ENCODE measurements at places on chromosomes 13 and 19.

- DNase-seq: no peak
These were observed 796.2 kb upstream of the MIR17HG start for GRCh38 chr13:90551253-90551652.

DNA sequence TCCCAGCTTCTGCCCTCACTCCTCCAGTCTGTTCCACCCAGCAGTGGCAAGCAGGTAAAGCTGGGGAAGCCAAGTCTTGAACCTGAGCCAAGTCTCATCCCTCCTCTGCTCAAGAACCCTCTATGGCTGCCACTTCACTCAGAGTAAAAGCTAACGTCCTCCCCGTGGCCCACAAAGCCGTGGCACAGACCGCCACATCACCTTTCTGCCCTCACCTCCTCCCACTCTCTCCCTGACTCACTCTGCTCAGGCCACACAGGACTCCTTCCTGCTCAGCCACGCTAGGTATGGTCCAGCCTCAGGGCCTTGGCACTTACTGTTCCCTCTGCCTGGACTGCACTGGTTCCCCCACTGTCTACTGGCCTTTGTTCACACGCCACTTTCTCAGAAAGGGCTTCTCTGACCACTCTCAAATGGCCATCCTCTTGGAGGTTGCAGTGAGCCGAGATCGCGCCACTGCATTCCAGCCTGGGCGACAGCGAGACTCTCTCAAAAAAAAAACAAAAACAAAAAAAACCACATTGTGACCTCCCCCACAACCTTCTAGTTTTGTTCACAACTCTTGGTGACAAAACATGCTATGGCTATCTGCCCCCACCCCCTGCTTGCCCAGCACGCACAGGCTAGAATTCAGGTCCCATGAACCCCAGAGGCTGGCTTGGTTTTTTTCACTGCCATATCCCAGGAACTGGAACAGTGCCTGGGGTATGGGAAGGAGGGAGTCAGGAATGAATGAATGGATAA lies 15.8 kb downstream of the NDUFB7 start:
- no peak for DNase-seq

- no peak for DNase-seq
These were observed 14.2 kb upstream of the PNMA8C start for GRCh38 chr19:46442808-46443450.

DNA sequence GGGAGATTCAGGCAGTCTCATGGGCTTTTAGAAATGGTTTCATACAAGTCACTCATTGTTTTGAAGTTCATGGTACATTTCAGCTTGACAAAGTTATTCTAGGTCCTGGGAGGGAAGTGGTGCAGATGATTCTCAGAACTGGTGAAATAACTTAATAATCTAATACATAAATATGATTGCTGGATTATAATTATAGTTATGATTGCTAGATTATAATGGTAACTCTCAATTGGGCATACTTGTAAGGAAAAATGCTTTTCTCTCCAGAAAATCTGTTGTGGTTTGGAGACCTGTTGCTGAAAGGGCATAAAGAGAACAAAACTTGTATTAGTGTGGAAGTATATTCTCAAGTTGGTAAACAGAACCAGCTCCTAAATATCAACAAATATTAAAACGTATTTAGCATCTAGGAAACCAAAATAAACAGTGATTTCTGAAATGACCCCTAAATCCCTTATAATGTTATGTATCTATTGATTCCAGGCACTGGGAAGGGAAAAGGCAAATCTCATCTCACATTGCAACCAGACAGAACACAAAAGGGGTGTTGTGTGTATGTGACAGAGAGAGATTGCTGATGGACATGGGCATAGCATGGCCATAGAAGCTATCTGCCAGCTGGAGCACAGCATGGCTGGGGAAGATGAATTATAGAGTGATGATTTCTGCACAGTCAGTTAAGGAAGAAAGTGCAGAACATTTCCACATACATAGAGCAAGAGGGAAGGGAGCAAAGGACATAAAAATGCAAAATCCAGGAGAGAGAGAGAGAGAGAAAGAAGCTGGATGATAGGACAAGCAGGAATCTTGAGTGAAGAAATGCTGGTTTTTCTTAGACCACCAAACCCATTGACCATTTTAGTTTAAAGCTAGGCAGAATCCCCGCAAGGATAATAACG lies 87.1 kb upstream of the FRY start:
- DNase-seq: no peak

DNA sequence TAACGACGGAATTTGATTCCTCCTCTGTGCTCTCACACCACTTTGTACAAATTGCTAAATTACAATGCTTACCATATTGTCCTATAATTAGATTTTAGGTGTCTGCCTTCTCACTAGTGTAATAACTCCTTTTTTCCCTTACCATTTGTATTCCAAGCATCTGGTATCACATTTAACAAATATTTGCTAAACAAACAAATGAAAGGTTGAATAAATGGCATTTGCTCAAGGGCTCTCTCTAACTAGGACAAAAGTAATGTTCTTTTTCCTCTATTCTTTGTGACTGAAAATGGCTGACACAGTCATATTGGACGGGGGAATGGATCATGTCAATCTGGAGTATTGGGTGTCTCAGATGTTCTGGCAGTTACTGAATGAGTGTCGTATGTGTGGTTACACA lies 99.7 kb downstream of the ENOX1 start:
- DNase-seq: no peak

GRCh38 chr13:50366488-50367174 lies 351.4 kb downstream of the KCNRG start:
- peak; percentile 81 for DNase-seq

DNA sequence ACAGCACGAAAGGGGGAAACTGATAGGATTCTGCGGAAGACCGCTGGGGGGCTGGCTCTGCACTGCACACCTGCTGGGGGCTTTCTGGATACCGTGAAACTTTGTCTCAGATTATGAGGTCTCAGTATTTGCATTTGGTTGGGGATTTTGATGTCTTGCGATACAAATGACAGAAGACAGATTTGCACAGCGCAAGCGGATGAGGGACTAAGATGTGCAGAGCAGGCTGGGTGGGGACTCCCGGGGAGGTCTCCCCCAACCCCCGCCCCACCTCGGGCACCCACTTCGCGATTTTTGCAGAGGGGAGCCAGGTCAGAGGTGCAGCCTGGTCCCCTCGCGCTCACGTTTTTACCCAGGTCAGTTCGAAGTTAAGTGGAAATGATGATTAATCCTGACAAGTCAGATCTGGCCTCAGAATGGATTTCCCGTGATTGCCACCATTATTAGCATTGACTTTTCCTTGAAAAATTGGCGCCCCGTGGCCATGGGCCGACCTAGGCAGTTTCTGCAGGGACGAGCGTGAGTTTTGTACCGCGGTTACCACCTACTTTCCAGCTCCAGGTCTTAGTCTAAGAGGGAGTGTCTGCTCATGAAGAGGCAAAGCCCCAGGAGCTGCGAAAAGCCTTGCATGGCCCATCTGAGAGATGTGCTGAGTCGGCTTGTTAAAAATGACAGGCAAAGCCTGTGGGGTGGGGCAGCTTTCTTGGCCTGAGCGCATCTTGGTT lies 1.3 kb upstream of the GJB2 start:
- no peak for DNase-seq

DNA sequence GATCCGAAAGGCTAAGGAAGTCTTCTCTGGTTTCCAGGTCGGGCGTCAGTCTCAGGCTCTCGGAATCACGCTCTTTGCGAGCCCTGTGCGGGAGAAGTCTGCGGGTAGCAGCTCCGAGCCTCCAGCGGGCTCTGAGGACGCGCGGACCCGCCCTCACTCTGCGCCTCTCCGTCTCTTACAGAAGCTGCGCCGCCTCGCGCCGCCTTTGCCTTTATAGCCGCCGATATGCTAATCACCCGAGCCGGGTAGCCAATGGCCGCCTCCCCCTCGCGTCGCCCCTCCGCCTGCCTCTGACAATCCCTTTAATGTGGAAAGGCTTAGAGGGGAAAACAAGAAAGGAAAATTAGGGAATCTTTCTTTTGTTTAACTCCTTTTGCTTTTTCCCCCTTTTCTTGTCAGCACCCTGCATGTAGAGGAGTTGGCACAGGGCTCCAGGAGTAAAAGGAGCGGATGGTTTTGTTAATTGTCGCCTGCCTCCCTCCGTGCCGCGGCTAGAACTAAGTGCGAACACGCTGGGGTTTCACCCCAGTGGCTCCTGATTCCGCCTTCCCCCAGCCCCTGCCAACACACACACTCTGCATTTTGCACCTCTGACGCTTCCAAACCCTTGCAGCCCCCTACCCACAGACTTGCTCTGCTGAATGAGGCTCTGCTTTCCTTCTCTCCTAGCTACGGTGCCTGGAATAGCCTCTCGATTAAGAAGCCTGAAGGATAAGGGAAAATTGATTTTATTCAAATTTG lies at the start of gene PCDH8:
Gene PCDH8 (minus strand): TSS at position 186 of the 741 bp plus-strand sequence. CDS start 204 bp downstream, outside the sequence.
- DNase-seq: no peak

DNA sequence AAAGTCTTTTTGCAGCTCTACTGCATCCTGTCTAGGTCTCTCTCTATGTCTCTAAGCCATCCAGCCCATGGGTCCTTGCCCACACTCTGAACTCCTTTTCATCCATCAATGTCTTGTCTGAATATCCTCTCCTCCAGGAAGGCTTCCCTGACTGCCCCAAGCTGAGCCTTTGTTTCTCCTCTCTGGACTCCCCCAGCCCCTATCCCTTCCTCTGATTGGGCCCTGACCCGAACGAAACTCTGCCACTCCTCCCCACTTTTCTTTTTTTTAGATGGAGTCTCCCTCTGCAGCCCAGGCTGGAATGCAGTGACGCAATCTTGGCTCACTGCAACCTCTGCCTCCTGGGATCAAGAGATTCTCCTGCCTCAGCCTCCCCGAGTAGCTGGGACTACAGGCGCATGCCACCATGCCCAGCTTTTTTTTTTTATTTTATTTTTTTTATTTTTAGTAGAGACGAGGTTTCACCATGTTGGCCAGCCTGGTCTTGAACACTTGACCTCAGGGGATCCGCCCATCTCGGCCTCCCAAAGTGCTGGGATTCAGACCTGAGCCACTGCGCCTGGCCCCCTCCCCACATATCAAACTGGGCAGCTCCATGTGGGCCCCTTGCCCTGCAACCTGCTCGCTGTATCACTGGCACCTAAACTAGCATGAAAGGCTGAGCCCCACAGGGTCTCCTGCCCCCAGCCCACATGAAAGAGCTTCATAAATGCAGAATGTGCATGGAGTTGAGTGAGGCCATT lies 870 bp upstream of the UNC13A start:
- DNase-seq: no peak

GRCh38 chr13:28535734-28536133 lies 40.8 kb upstream of the FLT1 start:
- no peak for DNase-seq
